Fibroblast of skin of left biceps (primary cell): ENCODE measurements at places on chromosomes 11 and 22.

DNA sequence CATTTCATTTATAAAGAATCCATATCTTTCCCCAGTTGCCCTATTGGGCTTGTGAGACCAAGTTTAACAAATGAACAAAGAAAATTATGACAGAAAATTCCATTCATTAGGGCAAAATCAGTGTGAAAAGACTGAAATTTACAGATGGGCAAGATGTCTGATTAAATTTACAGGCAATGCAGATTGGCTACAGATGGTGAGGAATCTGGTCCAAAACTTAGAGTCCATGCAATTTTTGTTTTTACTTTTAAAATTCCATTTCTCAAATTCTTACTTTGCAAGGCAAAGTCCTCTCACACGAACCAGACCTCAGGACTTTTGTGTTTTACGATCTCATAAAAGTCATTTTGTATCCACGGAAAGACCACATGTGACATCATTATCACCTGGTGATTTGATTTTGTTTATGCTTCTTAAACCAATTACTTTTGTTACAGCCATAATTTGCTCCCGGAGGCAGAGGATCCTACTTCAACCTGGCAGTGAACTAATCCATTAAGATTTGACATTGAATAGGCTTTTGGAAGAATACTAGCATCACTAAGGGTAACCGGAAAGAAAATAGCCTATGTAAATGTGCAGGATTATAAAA is 843.7 kb upstream of the CHORDC1 start:
- no peak for DNase-seq

DNA sequence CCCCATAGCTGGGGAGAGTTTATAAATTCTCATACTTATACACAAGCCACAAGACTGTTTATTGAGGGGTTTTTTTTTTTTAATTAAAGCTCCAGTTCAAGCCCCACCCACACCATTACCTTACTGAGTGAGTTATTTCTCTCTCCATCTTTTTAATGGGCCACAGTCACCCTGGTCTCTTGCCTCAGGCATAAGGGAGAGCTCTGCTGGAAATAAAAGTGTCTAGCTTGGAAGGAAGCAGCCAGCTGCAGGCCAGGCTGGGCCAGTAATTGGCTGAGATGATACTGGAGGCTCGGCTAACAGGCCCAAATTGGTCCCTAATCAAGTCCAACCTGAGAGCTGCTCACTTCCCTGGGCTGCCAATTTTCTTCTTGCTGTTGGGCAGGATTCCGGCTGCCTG is 174.1 kb downstream of the INSC start:
- DNase-seq = no peak

GRCh38 chr11:112694245-112694644 is 267.0 kb upstream of the NCAM1 start:
- no peak for DNase-seq

DNA sequence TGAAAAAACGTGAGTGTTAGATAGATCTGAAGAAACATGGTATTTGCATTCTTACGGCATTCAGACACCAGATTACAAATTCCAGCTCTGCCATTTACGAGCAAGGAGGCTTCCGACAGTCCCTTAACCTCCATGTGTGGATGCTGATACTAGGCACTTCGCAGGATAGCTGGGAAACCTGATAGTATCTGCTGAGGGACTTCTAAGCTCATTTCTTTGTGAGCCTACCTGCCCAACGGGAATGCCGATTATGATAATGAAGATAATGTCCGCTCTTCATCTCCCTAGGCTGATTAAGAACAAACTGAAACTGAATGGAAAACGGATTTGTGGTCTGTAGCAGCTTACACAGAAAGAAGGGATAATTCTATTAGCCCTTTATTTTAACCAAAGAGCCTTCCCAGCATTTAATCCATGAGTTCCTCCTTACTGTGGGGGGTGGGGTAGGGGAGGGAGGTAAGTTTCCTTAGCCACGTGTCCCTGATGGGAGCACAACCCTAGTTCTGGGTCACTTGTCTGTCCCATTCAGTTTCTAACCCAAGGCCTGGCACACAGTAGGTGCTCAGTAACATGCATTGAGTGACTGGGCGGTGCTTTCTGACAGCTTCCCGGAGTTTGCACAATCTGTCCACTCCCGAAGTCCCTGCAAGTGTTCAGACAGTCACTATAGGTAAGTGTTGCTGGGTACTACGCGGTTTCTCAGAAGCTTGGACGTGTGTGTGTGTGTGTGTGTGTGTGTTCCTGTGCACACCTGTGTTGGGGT is 39.2 kb downstream of the CD6 start:
- DNase-seq = no peak

GRCh38 chr11:46633291-46634217 is 16.2 kb downstream of the ATG13 start:
- DNase-seq = no peak

GRCh38 chr11:67996622-67997474 is 7.0 kb downstream of the UNC93B1 start:
- DNase-seq = no peak

DNA sequence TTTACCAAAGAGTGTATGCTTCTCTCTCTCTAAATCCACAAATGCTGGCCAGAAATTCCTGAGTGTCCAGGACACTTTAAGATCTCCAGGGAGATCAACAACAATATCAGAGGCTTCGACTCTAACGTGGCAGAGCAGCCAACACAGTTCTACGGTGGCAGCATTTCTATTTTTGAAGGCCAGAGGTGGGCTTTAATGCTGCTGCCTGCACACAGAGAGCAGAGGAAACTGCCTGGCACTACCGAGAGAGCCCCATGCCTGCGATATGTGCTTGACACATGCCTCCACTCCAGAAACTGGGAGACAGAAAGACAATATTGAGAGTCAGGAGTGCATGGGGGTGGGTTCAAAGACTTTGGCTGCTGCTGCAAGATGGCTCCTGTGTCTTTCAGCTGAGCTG is 48.8 kb upstream of the GALNT18 start:
- no peak for DNase-seq

DNA sequence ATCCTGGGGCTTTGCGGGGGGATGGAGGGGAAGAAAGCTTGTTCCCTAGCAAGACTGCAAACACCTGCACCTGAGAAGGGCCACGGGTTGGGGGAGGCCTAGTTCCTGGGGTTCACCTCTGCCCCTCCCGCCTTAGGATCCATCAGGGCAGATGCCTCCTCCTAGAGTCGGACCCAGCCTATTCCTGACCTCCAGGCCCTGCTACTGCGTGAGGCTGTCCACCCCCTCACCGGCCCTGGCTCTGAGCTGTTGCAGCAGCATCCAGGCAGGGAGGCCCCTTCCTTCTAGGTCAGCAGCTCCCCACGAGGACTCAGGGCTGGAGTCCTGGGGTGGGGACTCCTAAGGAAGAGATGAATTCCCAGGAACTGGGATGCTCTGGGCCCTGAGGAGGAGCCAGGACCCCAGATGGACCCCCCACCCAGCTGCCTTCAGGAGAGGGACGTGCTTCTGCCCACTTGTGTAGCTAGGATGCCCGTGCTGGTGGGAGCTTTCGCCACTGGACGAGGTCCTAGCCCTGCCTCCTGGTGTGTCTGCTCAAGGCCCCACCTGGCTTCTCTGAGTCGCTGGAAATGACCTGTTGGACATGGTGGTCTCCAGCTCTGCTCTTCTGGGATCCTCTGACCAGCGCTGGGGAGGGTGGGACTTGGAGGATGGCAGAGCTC is 10.3 kb downstream of the MRGPRF start:
- no peak for DNase-seq

DNA sequence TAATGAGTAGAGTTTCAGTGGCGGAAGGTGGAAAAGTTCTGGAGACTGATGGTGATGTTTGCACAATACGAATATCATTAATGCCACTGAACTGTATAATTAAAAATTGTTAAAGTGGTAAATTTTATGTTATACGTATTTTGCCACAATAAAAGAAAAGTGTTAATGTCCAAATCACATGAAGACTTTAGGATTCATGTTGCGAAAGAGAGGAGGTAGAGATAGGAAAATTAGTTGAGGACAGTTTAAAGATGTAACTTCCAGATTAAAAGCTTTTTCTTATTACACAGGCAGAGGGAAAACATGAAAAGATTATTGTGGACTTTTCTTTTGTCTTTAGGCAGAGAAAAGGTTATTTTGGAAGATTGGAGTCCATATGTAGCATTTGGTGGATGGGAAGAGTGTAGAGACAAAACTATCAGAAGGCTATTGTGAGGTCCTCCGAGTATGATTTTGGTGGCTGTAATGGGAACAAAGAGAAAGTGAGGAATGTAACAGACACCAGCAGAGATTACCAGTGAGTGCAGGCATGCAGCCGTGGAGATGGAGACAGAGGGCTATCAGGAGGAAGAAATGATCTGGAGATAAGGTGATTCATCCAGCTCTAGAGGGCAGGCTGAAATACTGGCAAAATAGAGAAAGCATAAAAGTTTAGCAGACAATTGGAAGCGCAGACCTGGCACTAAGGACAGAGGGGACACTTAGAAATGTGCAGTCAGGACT is 12.5 kb downstream of the VPS26B start:
- DNase-seq = no peak

DNA sequence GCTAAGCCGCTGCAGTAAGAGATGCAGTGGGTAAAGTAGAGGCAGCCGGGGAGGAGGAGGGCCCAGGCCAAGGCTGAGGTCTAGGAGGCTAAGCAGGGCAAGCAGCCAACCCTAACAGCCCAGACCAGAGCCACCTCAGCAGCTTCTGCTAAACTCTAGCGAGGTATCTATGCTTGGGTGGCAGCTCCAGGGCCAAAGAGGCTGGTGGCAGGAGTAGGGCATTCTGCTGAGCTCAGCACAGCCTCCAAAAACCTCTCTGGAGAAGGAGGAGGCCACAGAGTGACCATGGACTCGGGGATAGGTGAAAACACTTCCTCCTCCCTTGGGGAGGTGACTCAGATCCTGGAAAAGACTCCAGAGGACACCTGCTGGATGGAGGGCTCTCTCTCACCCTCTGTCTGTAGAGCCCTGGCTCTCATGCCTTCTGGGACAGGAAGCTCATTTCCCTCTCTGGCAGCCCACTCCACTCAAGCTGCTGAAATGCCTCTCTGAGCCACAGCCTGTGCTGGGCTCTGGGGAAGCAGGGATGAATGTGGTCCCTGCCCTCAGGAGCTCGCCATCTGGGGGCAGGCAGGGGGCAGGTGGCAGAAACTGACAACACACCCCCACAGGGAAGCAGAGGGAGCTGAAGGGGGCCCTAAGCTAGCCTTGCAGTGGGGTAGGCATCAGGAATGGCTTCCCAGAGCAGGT is 16.5 kb upstream of the TPBGL start:
- no peak for DNase-seq

DNA sequence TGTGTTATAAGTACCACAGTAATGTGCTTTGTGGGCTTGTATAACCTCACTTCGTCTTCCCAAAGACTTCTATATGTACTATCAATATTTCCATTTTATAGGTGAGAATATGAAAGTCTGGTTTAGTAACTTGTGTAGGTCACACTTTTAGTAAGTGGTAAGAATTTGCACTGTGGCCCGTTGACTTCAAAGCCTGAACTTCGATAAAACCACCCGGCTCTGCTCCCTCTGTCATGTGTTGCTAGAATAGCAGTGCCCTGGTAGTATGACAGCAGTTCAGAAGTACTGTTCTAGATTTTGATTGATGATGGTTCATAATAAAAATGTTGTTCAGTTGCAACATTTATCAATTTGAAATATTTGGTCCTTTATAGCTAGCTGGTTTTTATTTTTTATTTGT is 110.2 kb upstream of the SORL1-AS1 start:
- DNase-seq = no peak

- DNase-seq = no peak
Measured at GRCh38 chr11:92735039-92735438, 234.4 kb upstream of the MTNR1B start.

- no peak for DNase-seq
Measured at GRCh38 chr11:100631316-100631715, 55.8 kb upstream of the ARHGAP42 start.

DNA sequence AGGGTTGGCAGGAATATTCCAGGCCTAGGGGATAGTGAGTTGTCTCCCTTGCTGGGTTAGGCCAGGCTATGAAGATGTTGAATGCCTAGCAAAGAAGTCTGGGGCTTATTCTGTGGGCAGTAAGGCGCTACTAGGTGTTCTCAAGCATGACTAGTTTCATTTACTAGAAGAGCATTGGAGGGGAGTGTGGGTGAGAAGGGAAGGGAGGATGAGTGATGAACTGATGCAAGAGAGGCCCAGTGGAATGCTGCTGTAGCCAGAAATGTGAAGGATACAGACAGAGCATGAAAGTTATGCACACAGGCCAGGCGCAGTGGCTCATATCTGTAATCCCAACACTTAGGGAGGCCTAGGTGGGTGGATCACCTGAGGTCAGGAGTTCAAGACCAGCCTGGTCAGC is 33.5 kb downstream of the POU2F3 start:
- DNase-seq = no peak

GRCh38 chr11:108392353-108392752 is 75.0 kb downstream of the C11orf65 start:
- DNase-seq = no peak

- no peak for DNase-seq
Measured at GRCh38 chr11:7222619-7223018, 29.1 kb upstream of the SYT9 start.

- DNase-seq = no peak
Measured at GRCh38 chr11:35419830-35420333, 524 bp upstream of the SLC1A2 start.

GRCh38 chr11:77147668-77148321 is 19.7 kb downstream of the MYO7A start:
- DNase-seq = no peak

- no peak for DNase-seq
Measured at GRCh38 chr11:43626798-43627197, 53.7 kb upstream of the HSD17B12 start.

- no peak for DNase-seq
Measured at GRCh38 chr11:65308281-65308891, 6.3 kb upstream of the CDC42EP2 start.

GRCh38 chr22:17245341-17245740 is 26.1 kb upstream of the ADA2 start:
- no peak for DNase-seq
